ENCODE measurements at places on chromosomes 11 and 22.

DNA sequence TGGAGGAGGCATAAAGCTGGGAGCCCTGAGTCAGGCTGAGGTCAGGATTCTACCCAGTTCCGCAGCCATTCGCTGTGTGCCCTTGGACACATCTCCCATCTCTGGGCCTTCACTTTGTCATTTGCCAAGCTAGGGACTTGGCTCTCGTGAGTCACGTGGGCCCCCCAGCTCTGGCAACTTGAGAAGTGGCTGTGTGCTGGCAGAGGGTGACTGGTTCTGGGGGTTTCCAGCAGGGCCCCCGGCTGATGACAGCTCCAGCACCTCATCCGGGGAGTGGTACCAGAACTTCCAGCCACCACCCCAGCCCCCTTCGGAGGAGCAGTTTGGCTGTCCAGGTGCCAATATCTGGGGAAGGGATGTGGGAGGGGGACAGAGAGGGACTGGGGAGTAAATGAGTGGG, 46.6 kb downstream of the CD6 start:
- no peak for DNase-seq

- DNase-seq: peak; percentile 95
These were observed 7.2 kb downstream of the AHNAK start for GRCh38 chr11:62539238-62539925.

DNA sequence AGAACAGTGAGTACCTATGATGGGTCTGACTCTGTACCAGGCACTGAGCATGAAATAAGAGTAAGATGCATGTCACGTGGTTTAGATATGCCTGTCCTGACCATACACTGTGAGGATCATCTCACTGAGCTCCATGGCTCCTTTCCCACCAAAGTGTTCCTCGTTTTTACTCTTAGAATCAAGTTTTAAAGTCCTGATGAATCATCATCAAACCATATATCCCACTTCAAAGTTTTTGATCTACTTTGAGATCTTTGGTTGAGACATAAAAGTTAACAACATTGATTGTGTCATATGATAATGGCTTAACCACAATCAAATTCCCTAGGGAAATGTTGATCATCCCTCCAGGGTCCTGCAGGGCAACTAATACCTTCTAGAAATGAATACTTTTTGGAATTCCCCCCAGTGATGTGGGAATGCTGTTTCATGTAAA, 12.8 kb downstream of the ETS1 start:
- peak; percentile 74 for DNase-seq

DNA sequence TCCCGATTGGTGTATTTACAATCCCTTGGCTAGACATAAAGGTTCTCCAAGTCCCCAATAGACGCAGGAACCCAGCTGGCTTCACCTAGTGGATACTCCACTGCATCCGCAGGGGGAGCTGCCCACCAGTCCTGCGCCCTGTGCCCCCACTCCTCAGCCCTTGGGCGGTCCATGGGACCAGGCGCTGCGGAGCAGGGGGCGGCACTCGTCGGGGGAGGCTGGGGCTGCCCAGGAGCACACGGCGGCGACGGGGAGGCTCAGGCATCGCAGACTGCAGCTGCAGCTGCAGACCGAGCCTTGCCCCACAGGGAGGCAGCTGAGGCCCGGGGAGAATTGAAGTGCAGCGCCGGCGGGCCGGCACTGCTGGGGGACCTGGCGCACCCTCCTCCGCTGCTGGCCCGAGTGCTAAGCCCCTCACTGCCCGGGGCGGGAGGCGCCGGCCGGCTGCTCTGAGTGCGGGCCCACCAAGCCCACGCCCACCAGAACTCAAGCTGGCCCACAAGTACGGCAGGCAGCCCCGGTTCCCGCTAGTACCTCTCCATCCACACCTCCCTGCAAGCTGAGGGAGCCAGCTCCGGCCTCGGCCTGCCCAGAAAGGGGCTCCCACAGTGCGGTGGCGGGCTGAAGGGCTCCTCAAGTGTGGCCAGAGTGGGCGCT, 12.2 kb upstream of the SIK3 start:
- DNase-seq: no peak
